Stimulated activated CD8-positive, alpha-beta memory T cell treated with anti-CD3 and anti-CD28 coated beads, Interleukin-7, amount 100 ng/mL, for 1 hour (primary cell): ENCODE measurements at places on chromosomes 7 and 10.

DNA sequence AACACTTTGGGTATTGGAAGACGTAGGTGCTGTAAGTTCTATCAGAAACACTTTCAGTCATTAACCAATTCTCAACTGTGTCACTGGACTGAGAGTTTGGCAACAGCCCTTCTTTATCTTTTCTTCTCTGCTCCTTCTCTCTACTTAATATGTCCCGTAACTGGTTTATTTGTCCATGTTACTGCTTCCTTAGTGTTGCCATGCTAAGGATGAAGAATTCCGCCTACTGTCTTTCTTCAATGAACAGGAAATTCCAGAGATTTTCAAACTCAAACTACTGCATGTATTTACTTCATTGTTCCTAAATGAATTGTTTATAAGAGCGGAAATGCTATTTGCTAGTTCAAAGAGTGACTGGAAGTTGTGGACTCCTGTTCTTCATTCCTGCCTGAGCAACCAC, 143.7 kb downstream of the TAX1BP1 start:
- DNase-seq, result no peak

DNA sequence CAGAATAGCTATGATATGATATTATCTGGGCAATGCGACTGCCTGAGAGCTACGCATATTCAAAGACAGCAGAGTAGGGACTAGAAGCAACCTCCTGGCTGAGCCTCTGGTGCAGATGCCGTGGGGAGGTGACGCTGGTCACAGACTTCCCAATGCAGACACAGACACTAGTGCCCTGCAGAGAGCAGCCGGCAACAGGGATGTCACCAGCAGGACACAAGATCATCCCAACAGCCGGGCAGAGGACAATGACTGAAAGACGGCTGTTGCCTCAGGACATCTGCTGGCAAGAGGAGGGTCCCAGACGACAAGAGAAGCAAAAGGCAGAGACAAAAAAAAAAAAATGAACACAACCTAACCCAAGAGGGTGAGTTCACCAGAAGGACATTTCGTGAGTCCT, 104.6 kb downstream of the CALN1 start:
- no peak for DNase-seq

DNA sequence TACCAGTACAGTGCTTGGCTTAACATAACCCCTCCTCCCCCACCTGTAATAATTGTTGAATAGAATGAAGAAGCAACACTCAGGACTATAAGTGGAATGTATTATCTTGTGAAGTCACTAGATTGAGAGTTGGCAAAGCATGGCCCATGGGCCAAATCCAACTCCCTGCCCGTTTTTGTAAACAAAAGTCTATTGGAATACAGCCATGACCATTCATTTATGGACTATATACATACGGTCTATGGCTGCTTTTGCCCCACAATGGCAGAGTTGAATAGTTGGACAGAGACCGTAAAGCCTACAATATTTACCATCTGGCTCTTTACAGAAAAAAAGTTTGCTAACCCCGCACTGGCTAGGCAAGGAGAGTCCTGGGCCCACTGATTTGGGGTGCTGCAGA, 48.1 kb upstream of the CYCS start:
- DNase-seq, result no peak

- no peak for DNase-seq
Observed at GRCh38 chr7:131072505-131073091, 255.1 kb upstream of the MKLN1 start.

- DNase-seq, result no peak
Observed at GRCh38 chr7:106947244-106947728, 82.2 kb downstream of the PIK3CG start.

DNA sequence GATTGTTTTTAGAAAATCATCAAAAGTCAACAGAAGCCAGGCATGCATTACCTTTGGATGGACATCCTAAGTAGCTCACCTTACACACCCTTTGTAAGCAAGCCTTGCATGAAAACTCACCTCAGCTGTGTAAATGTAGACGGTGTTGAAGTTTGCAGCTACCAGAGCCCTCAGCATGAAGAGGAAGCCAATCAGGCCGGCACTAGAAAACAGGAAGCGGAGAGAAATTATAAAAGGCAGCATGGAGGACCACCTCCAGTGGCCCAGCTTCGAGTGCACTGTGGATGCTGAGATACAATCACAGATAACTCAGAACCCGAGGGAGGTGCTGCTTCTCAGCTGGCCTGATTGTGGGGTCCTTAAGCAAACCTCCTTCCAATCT, 75.3 kb downstream of the SVOPL start:
- no peak for DNase-seq

DNA sequence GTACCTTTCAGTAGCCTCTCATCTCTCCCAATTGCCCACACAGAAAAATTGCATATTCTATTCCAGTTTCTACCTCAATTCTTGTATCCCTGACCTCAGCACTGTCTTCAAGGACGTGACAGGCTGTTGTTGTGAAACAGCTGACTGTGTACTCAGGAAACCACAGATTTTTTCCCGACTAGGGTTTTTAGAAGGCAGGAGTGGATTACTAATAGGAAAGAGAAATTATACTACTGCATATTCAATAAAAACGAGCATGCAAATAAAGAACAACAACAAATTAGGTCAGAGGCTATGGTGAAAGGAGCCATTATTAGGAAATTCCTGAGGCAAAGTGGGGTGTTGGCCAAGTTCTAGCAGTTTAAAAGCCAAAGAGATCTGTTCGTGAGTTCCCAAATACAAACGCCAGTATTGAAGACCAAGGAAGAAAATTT, 93.4 kb downstream of the DOCK4 start:
- no peak for DNase-seq

- DNase-seq, result no peak
Observed at GRCh38 chr10:129191797-129192196, 275.2 kb upstream of the MGMT start.

- DNase-seq, result no peak
Observed at GRCh38 chr10:30456266-30456665, 22.3 kb downstream of the MAP3K8 start.

DNA sequence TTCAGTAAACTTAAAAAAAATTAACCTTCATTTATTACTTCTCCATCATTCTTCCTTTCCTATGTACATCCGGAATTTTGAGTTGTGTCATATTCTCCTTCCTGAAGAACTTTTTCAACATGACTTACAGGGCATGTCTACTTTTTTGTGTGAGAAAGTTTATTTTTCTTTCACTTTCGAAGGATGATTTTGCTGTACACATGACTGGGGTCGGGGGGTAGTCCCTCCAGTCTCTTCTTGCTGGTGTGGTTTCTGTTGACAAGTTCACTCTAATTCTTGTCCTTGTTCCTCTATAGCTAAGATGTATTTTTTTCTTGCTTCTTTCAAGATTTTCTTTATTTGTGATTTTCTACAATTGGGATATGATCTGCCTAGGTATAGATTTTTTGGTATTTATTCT, 55.8 kb downstream of the INPP5A start:
- DNase-seq, result no peak

- DNase-seq, result no peak
Observed at GRCh38 chr7:149692557-149692982, 80.8 kb downstream of the ZNF467 start.

DNA sequence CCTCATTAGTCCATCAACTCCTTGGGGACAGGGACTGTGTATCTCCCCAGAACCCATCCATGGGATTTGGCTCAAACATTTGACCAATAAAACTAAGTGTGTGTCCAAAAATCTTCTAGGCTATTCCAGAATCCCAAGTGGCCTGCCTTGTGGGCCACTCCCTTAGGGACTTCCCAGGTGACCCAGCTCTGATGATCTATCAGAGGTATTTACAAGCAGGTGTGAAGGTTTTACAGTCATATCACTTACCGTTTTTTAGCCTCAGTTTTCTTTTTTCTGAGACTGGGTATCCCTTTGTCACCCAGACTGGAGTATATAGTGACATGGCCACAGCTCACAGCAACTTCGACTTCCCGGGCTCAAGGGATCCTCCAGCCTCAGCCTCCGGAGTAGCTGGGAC, 64.4 kb downstream of the PIP4K2A start:
- DNase-seq, result no peak

DNA sequence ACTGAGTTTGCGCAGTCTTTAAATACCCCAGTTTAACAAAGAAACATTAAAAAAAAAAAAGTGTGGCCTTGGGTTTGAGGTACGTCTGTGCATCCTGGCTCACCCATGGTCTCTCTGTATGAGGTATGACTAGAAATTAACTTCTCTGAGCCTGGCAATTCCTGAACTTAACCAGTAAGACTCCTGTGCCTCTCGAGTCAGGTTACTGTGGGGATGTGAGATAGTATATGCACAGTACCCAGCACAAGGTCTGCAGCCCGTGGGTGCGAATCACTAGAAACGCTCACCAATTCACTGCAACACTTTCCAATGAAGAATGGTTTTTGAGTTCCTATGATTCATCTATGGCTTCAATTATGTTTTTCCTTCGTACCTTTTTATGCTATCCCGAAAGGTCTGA, 149.9 kb downstream of the SFMBT2 start:
- DNase-seq, result no peak

DNA sequence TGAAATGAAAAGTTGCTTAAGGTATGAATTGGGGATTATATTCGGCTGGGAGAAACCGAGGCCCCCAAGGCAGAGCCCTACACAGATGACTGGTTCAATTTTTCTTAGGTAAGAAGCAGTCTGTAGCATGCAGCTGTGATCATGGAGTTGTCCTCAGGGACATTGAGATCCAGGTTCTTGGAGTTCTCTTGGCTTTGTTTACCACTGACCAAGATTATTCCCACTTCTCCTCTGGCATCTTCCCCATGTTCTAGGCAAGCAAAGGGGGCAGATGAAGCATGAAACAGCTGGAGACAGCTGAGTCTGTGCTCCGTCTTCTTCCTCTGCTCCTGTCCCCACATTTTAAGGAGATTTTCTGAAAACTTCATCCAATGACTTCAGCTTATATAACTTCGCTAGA, 129.5 kb upstream of the BMPER start:
- DNase-seq, result no peak

- DNase-seq, result no peak
Observed at GRCh38 chr7:131543298-131543697, 13.1 kb downstream of the PODXL start.

DNA sequence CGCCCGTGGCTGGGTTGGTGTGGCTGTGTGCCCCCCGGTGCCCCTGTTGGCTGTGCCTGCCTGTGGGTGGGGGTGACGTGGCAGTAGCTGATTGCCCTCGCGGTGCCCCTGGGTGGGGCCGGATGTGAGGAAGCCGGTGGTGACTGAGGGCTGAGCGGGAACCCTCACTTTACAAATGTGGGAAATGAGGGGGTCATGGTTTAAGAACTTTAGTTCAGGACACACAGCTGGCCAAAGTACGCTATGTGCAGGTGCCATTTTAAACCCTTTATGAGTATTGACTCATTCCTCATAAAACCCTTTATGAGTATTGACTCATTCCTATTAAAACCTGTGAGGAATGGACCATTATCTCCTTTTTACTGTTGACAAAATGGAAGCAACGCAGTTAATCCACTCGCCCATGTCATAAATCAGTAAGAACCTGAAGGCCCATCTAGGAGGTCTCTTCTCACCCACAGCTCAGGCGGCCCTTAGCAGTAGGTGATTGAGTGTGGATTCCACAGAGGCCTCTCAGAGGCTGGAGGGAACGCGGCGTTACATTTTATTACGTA, 290.1 kb upstream of the COBL start:
- no peak for DNase-seq

DNA sequence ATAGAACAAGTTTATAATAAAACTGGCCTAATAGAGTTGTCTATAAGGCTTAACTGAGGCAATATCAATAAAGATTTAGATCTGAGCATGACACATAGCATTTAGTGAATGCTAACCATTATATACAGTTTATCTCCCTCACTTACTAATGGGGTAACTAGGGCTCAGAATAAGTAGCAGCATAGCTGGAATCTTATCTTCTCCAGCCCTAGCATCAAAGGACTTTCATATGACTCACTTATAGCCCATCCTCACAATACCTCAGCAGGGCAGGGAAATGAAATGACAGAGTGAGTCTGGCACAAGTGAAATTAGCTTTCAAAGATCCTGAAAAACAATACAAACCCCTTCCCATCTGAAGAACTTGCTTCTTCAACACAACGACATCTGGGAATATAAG, 362.9 kb downstream of the KIF20B start:
- DNase-seq, result no peak

GRCh38 chr10:71981015-71981875, 17.1 kb downstream of the CHST3 start:
- no peak for DNase-seq

DNA sequence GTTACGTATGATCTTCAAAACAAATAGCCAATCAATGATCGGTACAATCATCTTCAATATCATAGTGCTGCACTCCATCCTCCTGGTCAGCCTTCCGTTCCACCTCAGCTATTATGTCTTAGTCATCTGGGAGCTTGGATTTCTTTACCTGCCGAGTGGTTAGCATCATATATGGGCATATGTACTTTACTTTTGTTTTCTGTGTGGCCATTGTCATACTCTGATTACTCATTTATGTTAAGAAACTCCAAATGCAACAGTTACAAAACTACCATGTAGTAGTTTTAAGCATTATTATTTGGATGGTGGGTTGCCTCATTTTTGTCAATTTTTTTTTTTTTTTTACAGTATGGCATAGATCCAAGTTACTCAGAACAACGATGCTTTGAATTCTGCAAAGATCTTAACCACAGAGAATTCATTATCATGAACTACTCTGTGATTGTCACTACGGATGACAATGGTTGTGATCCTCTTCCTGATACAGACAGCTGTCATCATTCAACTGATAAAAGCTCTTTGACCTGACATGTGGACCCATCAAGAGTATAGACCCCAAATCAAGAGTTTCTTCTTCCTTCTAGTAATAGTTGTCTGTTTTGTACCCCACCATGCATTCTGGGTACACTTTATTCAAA, 52.1 kb upstream of the NME8 start:
- DNase-seq, result no peak

DNA sequence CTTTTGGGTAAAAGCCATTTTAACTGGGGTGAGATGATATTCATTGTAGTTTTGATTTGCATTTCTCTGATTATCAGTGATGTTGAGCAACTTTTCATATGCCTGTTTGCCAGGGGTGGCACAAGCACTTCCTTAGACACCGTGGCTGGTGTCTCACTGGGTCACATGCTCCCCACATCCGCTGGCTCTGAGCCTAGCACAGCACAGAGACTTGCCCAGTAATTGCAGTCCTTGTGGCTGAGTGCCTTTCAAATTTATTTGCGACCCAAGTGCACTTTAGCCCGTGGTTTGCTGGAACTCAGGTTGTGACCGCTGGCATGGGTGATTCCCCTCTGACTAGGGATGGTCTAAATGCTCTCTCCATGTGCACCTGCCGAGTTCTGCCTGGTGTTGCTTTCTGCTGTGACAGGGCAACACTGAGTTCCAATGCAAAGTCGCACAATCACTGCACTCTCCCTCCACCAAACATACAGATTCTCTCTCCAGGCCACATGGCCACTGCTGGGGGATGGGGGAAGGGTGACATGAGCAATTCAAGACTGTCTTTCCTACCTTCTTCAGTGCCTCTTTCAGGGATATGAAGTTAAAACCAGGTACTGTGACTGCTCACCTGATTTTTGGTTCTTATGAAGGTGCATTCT, 66.5 kb downstream of the ZNF277 start:
- DNase-seq, result no peak
